ENCODE measurements at places on chromosomes 7 and 10. TPM values are rescaled to one million over a fixed set of nuclear protein-coding genes. Genes with fewer than 3 reads are reported as not detected.

The CAV2 gene
- total RNA-seq: 22.0 TPM

The DRGX gene
- total RNA-seq: not detected

The CDK6 gene
- total RNA-seq: 55.4 TPM

The KCP gene
- 1.1 TPM for total RNA-seq

The HABP2 gene
- not detected for total RNA-seq

The GHRHR gene
- not detected for total RNA-seq

The GOLGA7B gene
- total RNA-seq: 0.72 TPM

DNA sequence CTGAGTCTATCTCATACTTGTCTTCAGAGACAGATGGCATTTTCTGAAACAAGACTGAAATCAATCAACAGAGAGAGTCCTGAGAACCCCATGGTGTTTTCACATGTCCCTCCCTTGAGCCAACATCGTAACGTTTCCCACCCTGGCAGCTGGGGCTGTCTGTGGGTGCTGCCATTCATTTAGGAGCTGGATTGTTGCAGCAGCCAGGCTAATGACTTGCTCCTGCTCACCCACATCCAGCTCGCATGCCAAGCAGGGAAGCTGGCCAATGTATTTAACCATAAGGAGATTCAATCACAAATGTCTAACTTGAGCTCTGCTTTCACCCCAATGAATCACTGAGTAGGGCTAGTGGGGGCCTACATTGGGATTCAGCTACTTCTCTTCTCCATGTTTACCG is 146.1 kb downstream of the ADRA2A start:
- no peaks in the 10 kb centered on the region for H3K36me3 ChIP-seq
- H3K27me3 ChIP-seq: no peaks in the 10 kb centered on the region
- no peak overlapping the region for H3K27ac ChIP-seq
- no peaks in the 10 kb centered on the region for H3K4me1 ChIP-seq
- no peak for DNase-seq

DNA sequence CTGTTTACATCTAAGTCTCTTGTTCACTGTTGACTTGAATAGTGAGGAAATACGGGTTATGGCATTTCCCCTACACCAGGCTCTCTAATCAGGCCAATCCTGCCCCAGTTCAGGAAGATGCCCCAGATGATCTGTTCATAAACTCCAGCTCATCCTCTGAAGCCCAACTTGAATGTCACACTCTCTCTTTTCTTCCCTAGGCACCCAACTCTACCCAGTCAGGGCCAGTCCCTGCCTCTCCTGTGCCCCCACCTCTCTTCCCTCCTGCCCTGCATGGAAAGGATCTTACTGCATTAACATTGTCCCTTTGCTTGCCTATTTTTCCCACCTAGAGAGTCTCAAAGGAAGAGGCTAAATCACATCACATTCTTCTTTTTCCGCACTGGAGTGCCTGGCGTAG is 10.6 kb upstream of the TRPV6 start:
- H3K4me1 ChIP-seq: no peaks in the 10 kb centered on the region
- no peak overlapping the region for H3K27ac ChIP-seq
- no peaks in the 10 kb centered on the region for H3K36me3 ChIP-seq
- H3K27me3 ChIP-seq: no peaks in the 10 kb centered on the region
- no peak overlapping the region for H3K4me3 ChIP-seq

DNA sequence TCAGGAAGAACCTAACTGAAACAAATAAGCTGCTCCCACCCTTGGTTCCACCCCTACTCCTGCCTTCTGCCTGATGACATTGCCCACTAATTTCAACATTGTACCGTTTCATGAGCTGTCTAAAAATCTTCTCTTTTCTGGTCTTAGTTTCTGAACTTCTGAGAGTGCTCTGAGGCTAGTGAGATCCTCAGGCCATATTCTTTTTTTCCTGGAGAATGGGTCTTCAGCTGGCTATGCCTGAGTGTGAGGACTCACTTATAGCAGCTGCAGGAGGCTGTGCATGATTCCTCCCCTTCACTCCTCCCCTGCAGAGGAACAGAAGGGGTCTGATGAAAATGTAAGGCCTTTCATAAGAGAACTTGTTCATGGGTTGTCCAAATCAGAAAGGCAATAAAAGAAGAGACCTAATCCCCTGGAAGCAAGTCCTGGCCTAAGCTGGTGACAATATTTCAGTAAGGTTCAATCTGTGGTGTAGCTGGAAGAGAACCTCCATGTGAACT is 11.1 kb downstream of the HOXA4 start:
- no peak overlapping the region for H3K4me3 ChIP-seq
- no peaks in the 10 kb centered on the region for H3K27me3 ChIP-seq
- H3K4me1 ChIP-seq: peaks cover 20% of the 10 kb centered on the region
- no peaks in the 10 kb centered on the region for H3K36me3 ChIP-seq
- peak overlapping the region; percentile 13 for H3K27ac ChIP-seq

DNA sequence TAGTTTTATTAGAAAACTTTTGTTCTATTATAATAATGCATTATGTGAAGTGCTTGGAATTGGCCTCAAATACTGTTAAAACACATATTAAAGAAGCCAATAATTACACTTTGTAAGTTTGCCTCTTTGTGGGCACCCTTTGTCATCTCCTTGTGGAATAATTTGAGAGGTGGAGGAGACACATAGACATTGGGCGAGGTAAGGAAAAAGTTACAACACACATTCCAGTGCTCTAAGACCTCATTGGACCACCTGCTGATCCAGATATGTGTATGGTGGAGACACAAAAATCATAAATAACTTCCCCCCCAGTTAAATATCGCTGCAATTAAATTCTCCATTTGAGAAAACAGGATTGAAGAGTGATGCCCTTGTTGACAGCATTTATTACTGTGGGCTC is 511.8 kb downstream of the GFRA1 start:
- no peak overlapping the region for H3K4me3 ChIP-seq
- H3K36me3 ChIP-seq: no peaks in the 10 kb centered on the region
- DNase-seq: no peak
- H3K4me1 ChIP-seq: no peaks in the 10 kb centered on the region

GRCh38 chr10:113557424-113557862 is 4.6 kb downstream of the HABP2 start:
- DNase-seq: no peak
- no peak overlapping the region for H3K27ac ChIP-seq
- H3K4me1 ChIP-seq: no peaks in the 10 kb centered on the region
- no peaks in the 10 kb centered on the region for H3K27me3 ChIP-seq

DNA sequence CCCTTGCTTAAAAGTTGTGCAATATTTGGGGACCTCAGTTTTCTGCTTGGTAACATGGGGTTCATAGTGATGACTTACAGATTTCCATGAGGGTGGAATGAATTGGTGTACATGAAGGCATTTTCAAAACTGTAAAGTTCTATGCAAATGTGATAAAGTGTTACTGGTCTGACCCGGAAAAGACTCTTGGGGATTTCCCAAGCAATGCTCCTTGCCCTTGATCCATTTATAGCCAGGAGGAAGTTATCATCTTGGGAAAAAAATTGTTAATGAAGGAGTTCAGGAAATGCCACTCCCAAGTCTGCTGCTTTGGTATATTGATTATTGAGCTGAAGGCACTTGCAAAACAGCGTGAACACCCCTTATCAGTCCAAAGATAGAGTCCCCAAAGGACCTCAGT is 96.3 kb upstream of the ZPBP start:
- no peaks in the 10 kb centered on the region for H3K27me3 ChIP-seq
- H3K27ac ChIP-seq: no peak overlapping the region
- H3K4me3 ChIP-seq: no peak overlapping the region
- no peaks in the 10 kb centered on the region for H3K36me3 ChIP-seq

- H3K4me3 ChIP-seq: no peak overlapping the region
- no peaks in the 10 kb centered on the region for H3K27me3 ChIP-seq
- H3K4me1 ChIP-seq: peaks cover 6% of the 10 kb centered on the region
- H3K27ac ChIP-seq: no peak overlapping the region
- DNase-seq: no peak
Measured at GRCh38 chr10:71323407-71323806, 4.3 kb downstream of the SLC29A3 start.

GRCh38 chr7:33444511-33444910 is 315.1 kb downstream of the BBS9 start:
- H3K27me3 ChIP-seq: no peaks in the 10 kb centered on the region
- peak; percentile 36 for DNase-seq
- no peak overlapping the region for H3K4me3 ChIP-seq
- H3K4me1 ChIP-seq: no peaks in the 10 kb centered on the region
- H3K36me3 ChIP-seq: no peaks in the 10 kb centered on the region
- no peak overlapping the region for H3K27ac ChIP-seq

DNA sequence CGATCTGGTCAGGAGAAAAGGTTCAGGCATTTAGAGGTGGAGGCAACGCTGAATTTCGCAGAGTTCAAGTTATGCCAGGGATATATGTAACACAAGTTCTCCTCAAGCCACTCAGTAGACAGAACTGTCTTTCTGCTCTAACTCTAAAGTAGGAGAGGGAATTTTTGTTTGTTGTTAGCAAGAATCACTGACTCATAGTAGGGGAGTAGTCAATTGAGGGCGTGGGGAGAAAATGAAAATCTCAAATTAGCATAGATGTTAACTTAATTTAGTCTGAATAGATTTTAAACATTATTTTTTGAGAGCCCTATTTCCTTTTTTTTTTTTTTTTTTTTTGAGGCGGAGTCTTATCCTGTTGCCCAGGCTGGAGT is 34.6 kb downstream of the PSMC2 start:
- no peaks in the 10 kb centered on the region for H3K27me3 ChIP-seq
- H3K4me3 ChIP-seq: no peak overlapping the region
- H3K4me1 ChIP-seq: no peaks in the 10 kb centered on the region

DNA sequence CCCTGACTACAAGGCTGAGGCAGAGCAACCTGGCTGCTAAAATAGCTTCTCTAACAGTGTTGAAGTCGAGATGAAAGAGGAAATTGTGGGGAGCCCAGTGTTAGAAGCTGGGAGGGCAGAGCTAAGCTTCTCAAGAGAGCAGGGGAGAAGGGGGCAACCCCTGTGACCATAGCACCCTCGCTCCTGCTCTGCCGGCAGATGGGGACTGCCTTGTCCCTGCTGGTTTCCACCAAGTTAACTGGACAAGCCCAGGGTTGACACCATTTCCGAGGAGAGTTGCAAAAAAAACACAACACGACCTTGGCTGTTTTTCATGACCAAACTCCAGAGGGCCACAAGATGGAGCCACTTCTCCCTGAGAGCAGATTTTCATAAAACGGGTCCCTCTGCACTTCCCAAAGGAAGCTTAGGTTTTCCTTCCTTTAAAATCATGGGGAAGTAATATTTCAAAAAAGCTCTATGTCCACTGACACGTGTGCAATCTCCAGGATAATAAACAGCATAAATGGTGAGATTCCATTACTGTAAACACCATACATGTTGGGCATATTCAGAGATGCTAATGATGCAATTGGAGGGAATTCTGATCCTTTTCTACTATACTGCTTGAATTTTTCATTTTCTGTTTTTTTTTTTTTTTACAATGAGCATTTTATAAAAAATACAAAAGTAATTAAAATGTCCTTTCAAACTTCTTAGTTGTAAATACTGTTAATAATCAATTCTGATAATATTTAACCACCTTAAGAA is 140.4 kb downstream of the PIP4K2A start:
- H3K4me3 ChIP-seq: no peak overlapping the region
- no peak overlapping the region for H3K27ac ChIP-seq
- H3K27me3 ChIP-seq: no peaks in the 10 kb centered on the region
- no peaks in the 10 kb centered on the region for H3K36me3 ChIP-seq
- H3K4me1 ChIP-seq: no peaks in the 10 kb centered on the region

- H3K4me3 ChIP-seq: no peak overlapping the region
- no peaks in the 10 kb centered on the region for H3K27me3 ChIP-seq
- H3K27ac ChIP-seq: no peak overlapping the region
- no peak for DNase-seq
- H3K4me1 ChIP-seq: no peaks in the 10 kb centered on the region
Measured at GRCh38 chr7:30511973-30512662, 7.5 kb upstream of the GGCT start.

- H3K4me3 ChIP-seq: no peak overlapping the region
- H3K36me3 ChIP-seq: no peaks in the 10 kb centered on the region
- no peaks in the 10 kb centered on the region for H3K4me1 ChIP-seq
- H3K27ac ChIP-seq: no peak overlapping the region
- H3K27me3 ChIP-seq: no peaks in the 10 kb centered on the region
- no peak for DNase-seq
Measured at GRCh38 chr10:125083576-125083920, 76.8 kb downstream of the CTBP2 start.

DNA sequence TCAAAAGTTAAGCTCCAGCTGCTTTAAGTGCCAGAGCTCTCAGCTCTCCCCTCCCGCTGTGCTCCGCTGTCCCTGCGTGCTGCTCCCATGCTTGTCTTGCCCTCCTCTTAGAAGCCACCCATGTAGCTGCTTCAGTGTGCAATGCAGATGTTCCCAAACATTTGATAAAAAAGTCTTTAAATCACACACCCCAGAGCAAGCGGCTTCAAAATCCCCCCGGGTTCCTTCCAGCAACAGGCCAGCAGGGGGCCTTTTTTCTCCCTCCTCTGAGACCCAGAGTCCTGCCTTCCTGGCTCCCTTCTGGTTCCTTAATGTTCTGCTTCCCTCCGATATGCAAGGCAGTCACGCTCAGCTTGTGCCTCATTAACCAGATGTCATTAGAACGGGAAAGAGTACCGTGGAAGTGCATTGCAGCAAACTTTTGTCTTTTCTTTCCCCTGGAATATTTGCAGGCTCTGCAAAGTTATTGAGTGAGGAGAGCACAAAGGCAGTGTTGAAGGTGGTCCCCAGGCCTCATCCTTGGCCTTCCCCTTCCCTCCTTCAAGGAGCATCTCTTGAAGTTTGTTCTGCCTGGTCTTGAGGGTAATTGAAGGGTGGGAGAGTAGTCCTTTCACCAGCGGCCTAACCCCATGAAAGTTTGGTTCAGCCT is 25.5 kb downstream of the LDB3 start:
- H3K4me3 ChIP-seq: no peak overlapping the region
- no peaks in the 10 kb centered on the region for H3K36me3 ChIP-seq
- DNase-seq: peak; percentile 62
- H3K27me3 ChIP-seq: no peaks in the 10 kb centered on the region
- H3K27ac ChIP-seq: no peak overlapping the region

DNA sequence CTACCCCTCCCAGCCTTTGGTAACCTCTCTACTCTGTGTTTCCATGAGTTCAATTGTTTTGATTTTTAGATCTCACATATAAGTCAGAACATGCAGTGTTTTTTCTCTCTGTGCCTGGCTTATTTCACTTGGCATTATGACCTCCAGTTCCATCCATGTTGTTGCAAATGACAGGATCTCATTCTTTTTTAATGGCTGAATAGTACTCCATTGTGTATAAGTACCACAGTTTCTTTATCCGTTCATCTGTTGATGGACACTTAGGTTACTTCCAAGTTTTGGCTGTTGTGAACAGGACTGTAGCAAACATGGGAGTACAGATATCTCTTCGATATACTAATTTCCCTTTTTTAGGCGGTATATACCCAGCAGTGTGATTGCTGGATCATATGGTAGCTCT is 141.6 kb downstream of the LRRC4 start:
- no peaks in the 10 kb centered on the region for H3K4me1 ChIP-seq
- H3K27me3 ChIP-seq: no peaks in the 10 kb centered on the region
- DNase-seq: no peak
- no peak overlapping the region for H3K4me3 ChIP-seq
- H3K27ac ChIP-seq: no peak overlapping the region
- peaks cover 9% of the 10 kb centered on the region for H3K36me3 ChIP-seq
